ENCODE measurements at places on chromosomes 6 and 20.

GRCh38 chr6:299104-299980, 7.1 kb downstream of the DUSP22 start:
- no peak for DNase-seq

DNA sequence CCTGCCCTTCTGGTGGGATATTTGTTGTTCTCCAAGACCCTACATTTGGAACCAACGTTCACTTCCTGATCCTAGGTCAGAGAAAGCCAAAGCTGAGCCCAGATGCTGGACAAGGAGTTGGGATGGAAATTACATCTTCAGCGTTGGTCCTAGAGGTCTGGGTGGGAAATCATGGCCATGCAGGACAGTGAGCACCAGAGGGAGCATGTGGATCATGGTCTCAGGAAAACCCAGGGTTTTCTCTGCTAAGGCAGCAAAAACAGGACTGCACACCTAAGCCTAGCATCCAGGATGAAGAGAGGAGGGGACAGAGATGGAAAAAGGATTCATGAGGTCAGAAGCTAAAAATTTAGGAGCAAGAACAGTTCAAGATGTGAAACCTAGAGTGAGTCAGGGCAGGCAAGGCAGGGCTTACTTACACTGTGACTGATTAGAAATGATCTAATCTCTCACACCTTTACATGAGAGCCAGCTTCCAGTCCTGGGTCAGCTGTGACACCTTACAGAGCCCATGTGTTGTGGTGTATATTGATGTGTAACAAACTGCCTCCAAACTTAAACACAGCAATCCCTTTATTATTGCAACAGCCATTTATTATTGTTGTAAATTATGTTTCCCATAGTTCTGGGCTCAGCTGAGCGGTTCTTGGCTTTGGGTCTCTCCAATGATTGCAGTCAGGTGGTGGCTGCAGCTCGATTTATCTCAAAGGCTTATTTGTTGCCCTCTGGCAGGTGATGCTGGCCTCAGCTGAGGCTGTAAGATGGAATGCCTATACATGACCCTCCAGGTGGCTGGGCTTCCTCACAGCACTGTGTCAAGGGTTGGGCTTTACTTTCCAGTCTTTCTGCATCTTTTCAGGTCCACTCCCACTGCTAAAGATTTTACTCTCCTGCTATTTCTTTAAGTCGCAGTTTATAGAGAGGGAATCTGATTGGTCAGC, 6.5 kb downstream of the C20orf202 start:
- no peak for DNase-seq

DNA sequence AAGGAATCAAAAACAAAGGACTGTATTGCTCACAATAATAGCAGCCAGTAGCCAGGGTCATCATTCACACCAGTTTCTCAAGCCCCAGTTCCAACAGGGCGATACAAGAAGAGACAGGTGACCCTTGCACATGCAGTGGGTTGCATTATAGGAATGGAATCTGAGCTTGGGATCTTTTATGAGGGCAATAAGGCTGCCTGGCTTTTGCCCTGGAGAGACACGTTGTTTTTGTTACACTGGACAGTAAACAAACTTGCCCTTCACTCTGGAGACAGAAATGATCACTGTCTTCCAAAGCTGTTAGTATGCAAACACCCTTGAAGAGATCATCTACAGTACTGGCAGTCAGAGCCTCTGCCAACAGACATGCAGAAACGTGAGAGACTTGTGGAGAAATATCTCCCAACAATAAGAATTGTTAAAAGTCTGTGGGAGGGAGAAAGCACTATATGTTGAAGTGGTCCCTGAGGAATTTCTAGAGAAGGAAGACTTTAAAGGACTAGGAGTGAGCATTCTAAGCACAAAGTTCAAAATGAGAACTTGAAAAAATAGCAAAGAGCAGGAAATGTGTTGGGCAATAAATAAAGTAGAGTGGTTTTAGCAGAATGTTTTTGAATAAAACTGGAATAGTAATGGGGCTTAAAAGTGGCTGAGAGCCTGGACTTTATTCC, 6.2 kb upstream of the COL12A1 start:
- no peak for DNase-seq

- no peak for DNase-seq
These were observed 15.6 kb downstream of the NSFL1C start for GRCh38 chr20:1450926-1451491.

- no peak for DNase-seq
These were observed 12.8 kb downstream of the RNF114 start for GRCh38 chr20:49948809-49949507.

- DNase-seq, result no peak
These were observed 17.2 kb downstream of the GDAP1L1 start for GRCh38 chr20:44264287-44264686.

DNA sequence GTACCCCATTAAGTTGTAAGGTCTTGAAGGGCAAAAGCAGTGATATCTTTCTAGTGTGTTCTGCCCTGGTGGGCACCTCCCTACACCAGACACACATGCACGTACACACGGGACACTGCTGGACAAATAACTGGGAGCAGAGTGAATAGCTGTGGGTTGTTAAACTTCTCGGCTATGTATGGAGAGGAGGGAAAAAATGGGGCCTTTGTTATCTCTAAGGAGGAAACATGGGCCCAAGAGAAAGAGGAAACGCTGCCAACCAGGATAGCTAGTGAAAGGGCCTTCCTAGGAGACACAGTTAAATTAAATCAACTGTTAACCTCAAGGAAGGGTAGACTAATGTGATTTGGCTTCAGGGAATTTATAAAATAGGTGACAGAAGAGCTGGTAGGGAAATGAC, 169.7 kb downstream of the MYLK4 start:
- DNase-seq, result no peak

- DNase-seq, result no peak
These were observed 111.8 kb downstream of the MTHFD1L start for GRCh38 chr6:150977281-150977680.

DNA sequence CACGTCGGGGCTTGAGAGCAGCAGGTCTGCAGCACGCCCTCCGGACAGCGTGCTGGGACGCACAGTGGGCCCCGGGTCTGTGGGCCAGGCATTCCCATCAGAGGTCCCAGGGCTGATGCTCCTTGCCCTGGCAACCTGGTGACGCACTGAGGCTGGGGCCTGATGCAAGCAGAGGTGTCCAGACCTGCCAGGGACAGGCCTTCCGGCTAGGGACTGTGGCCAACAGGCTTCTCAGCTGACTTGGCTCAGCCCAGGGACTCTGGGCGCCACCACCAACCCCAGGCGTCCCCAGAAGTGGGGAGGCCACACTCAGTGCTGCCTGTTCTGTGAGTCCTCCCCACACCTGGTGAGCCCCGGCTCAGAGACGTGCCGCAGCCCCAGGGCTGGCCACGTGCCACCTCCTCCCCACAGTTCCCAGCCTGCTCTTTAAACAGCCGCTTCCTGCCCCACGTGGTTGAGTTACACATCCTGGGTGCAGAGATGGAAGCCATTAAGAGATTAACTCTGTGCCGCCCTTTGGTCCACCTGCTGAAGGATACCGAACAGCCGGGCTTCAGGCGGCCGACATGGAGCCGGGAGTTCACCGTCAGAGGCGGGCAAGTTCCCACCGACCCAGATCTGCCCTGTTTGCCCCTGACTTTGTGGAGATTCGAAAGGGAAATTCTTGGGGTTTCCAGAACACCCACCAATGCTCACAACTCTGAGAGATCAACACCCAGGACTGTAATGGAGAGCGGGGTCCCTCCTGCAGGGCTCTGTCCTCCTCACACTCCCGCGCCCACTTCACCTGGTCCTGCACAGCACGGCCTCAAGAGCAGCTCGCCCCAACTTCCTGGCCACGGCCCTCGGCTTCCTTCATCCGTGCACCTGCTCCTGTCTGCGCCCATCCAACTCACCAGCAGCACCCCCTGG, 37.6 kb upstream of the ZBP1 start:
- DNase-seq, result no peak

DNA sequence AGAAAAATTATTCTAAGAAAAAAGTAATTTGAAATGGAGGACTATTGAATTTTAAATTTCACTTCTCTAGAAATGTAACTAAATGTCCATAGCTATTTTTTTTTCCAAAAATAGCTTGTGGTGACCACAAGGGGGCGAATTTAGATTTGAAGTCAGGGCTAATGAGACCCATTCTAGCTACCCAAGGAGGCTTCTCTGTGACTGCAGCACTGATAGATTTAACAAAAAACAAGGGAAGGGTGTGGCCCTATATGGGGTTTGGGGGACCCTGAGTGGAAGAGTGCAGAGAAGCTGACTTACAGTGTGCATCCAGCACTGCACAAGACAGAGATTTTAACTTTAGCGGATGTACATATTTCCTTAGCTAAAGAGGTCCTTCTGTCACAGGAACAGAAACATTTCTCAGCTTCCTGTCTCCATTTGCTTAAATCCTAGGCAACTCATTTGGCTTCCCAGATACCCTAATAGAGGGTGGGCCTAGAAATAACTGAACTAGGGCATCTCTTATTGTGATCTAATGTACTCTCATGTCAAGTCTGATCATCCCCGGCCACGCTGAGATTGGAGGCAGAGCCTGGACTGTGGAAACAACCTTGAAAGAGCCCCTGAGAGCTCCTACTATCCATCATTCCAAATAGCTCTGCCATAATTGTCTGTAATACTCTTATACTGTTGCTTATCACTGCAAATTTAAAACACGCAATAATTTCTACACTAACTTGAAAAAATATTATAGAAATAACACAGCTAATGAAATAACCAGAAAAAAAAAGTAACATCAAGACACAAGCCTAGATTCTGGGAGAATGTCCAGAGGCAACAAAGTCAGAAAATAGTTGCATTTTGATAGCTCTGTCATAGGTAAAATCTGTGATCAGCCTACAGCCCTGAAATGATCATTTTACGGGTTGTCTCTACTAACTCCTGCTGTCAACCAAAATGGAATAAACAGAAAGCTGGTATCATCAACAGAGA, 93.6 kb downstream of the SNAP91 start:
- DNase-seq, result peak; percentile 67

- DNase-seq, result peak; percentile 90
These were observed 144.5 kb upstream of the MCHR2 start for GRCh38 chr6:100138346-100139022.

- DNase-seq, result peak; percentile 20
These were observed 700 bp downstream of the GFOD1 start for GRCh38 chr6:13486679-13487121.

GRCh38 chr6:2384528-2384927, 139.1 kb upstream of the GMDS start:
- DNase-seq, result no peak

- DNase-seq, result no peak
These were observed 36.6 kb downstream of the NKX2-4 start for GRCh38 chr20:21360705-21361104.

GRCh38 chr20:50415021-50415515, 95.1 kb upstream of the PTPN1 start:
- DNase-seq, result no peak

DNA sequence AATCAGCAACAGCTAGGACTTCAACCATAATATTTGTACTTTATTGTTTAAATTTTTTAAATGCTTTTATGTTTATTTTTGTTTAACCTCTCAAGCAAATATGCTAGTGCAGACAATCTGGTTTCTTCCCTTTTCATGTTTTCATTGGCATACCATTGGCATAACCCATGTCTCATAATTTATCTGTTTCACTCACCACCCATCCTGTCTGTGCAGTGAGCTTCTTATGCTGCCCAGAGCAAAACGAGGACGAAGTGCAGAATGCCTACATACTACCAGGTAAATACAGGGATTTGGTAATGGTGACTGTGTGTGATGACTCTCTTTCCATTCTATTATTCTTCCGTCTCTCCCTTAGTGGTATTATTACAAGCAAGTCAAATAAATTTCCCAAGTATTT, 361.4 kb upstream of the KCNQ5 start:
- no peak for DNase-seq

- DNase-seq, result no peak
These were observed 291.2 kb downstream of the ESR1 start for GRCh38 chr6:152098683-152099082.

DNA sequence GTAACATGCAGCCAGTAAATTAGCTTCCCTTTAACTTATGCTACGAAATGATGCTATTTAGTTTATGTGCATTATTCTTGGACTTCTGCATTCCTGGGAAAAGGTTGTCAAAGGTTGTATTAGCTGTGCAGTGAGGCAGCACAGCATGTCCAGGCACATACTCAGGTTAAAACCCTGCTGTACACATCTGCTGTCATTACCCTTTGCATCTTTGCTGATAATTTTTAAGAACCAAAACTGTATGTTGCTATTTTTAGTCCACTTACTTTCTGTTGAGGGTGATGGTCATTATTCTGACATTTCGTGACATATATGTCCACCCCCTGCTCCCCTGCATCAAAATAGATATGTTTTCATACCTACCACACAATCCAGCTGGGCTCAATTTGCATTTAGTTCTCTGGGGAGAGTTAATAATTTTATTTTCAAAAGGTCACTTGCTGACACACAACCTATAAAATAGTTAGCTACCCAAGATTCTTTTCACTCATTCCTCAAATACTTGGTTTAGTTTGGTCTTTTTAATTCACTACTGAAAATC, 142.5 kb upstream of the SPACA1 start:
- DNase-seq, result no peak

GRCh38 chr6:4208158-4208557, 72.8 kb upstream of the ECI2 start:
- no peak for DNase-seq

GRCh38 chr6:149423964-149424440, 23.9 kb downstream of the SUMO4 start:
- DNase-seq, result no peak

Measured in NCI-H774 (cell line).